Stimulated activated CD8-positive, alpha-beta memory T cell treated with anti-CD3 and anti-CD28 coated beads, Interleukin-12 subunit alpha, Interleukin-12 subunit beta, amount 100 ng/mL, for 4 hours (primary cell): ENCODE measurements at places on chromosomes 7 and 10.

DNA sequence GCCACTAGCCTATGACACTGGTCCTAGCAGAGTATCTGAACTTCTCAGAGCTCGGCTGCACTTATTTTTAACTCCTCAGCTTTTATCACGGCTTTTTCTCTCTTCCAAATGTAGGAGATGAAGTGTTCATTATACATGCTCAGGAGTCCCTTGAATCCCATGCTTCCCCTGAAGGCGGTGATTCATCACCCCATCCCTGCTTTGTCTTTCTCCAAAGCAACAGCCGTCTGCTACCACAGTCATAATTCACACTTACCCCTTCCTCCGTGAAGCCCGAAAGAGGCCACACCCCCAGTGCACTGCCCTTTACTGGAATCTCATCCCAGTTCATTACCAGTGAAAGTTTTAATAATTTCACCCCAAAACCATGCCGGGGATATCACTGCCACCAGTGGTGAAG is 301.5 kb upstream of the SHH start:
- no peak for DNase-seq

DNA sequence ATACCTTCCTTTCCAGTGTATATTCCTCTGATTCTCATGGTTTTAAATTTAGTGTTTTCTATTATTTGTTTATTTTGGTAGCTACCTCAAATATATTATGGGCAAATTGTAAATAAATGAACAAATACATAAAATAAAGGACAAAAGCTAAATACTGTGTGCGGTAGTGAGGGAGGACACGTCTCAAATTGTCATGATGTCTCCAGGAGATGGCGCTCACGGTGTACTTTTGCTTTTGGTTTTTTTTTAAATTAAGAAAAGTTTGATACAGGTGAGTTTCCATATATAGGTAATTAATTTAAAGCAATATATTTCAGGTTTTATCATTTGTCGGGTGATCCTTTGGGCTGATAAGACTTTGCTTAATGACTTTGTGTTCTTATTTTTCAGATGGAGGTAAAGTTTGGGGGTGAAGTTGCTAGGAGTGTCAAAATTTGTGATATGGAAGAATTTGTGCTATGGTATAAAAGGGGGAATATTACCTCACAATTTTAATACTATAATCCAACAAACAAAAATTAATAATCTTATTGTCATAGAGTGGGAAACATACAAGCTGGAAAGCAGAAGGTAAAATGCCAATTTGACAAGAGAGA is 68.4 kb upstream of the TMEM229A start:
- DNase-seq: no peak

GRCh38 chr10:16011548-16011947 is 151.2 kb upstream of the MINDY3 start:
- DNase-seq: no peak

GRCh38 chr7:47482013-47482875 is 99.7 kb downstream of the TNS3 start:
- DNase-seq: no peak

DNA sequence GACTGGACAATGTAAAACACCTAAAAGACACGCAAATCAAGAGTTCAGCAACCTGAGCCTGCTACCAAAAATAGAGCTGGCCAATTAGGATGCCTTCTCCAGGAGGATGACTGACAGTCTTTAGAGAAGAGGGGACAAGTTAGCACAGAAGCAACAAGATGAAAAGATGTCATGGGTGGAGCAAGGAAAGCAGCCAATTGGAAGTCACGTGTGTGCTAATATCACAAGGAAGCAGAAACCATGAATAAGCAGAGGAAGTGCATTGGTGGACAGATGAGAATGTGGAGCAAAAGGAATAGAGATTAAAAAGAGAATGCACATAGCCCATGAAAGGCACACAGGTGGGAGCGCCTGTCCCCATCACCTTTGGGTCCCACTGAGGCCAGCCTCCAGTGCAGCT is 148.1 kb downstream of the SLC25A13 start:
- no peak for DNase-seq

DNA sequence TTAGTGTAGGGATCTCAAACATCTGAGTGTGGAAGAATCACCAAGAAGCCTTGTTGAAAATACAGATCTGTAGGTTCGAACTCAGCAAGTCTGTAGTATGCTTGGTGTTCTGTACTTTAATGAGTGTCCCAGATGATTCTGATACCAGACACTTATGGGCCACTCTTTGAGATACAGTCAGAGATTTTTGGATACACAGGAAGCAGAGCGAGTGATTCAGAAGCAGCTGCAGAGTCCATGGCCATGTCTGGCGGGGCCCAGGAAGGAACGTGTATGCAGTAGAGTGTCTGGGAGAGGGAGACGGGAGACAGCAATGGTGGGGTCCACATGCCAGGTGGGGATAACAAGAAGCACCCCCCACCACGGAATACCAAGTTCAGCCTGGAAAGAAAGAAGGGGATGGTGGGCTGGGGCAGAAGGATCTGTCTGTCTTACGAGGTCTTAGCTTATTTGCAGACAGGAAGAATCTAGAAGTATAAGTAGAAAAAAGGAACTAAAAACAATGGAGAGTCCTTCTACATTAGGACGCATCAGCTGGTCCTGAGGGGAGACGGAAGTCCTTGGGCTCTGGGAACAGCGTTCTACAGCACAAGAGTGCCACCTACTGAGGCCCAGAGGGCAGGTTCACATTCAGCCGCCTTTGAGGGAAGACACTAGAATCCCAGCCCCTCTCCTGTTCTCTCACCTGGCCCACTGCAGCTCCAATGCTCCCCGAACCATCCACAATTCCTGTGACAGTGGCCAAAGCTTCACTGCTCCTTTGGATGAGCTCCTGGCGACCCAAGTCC is 55.4 kb downstream of the SLC37A3 start:
- DNase-seq: no peak

DNA sequence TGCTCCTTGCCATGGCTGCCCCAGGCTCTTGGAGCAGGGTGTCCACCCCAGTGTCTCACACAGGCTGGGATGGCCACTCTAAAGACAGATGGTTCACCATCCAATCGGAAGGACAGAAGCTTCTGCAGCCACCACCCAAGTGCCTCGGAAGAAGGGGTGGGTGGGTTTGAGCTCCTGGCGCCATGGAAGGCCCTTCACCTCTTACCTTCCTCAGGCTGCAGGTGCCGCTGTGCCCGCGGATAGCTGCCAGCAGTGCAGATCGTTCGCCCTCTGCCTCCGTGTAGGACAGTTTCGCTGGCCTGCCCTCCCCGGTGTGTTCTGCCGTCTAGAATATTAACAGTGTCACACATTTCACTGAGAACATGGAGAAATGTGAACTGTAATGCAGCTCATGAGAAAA is 243.6 kb upstream of the GRB10 start:
- no peak for DNase-seq

DNA sequence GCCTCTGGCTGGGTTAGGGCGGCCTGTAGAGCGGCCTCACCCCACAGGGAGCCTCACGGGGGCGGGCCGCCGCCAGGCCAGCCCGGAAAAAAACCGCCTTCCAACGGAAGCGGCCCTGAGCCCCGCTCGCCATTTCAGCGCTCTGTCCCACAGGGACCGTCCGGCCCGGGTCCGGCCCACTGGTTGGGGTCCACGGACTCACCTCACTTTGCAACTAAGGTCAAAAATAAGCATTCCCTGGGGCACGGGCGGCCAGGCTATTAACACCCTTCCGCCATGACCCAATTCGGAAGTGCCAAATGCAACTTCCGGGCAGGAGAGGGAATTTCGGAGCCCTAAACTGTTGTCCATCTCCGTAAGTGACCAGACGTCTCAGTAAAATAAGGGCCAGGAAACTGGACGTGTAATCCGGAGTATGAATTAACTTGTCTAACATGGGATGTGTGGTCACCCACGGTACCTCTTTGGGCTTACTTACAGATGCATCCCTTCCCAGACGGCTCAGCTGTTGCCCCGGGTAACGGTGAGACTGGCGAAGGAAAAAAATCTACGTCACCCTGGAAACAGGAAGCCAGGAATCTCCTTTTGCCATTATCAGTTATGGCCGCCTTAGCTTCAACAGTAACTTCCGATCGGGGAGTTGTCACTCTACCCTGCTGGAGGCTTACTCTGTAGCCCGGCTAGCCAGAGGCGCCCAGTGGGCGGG is at the start of gene BBIP1:
TSS of gene BBIP1 (minus strand) at position 538 of the 706 bp plus-strand sequence. CDS start 1,023 bp downstream, outside the sequence.
- peak; percentile 95 for DNase-seq

- no peak for DNase-seq
Observed at GRCh38 chr10:43203448-43204041, 63.3 kb downstream of the RASGEF1A start.

GRCh38 chr7:156419782-156420181 is 220.8 kb upstream of the RNF32 start:
- no peak for DNase-seq

GRCh38 chr10:50551894-50552293 is 71.9 kb downstream of the SGMS1 start:
- no peak for DNase-seq

DNA sequence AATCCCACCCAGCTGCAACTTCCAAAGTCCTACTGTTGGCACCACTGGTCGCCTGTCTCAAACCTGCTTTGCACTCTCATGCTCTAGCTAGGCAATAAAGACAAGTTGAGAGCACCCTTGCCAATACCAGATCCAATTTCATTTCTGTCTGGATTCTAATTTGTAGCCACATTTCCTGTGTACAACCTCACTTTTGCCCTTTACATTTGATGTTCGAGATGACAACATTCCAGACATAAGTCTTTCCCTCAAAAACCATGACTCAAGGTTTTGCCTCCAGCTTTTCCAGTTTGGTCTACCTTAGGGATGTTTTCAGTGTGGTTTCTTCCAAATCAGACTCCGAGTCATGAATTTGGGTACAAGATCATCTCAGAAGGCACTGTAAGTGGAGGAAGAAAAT is 309.0 kb downstream of the GPAM start:
- DNase-seq: no peak

GRCh38 chr7:99265848-99266480 is 6.7 kb upstream of the MYH16 start:
- DNase-seq: no peak

DNA sequence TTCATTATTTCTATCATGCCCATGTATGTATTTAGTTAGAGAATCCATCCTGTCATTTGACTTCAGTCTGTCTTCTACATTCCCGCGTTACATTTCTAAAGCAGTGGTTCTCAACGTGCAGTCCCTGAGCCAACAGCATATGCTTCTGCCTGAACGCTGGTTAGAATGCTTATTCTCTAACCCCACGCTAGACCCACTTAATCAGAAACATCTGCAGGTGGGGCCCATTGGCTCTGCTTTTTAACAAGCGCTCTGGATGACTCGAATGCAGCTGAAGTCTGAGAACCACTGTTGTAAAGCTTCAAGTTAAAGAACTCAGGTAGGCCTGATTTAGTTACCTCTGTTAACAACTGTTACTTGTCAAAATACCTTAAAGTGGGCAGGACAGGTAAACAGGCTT is 38.2 kb downstream of the NEUROD6 start:
- DNase-seq: no peak

- DNase-seq: no peak
Observed at GRCh38 chr7:136874393-136875032, 6.1 kb downstream of the CHRM2 start.

- DNase-seq: no peak
Observed at GRCh38 chr10:3192856-3193635, 20.5 kb upstream of the PITRM1 start.

DNA sequence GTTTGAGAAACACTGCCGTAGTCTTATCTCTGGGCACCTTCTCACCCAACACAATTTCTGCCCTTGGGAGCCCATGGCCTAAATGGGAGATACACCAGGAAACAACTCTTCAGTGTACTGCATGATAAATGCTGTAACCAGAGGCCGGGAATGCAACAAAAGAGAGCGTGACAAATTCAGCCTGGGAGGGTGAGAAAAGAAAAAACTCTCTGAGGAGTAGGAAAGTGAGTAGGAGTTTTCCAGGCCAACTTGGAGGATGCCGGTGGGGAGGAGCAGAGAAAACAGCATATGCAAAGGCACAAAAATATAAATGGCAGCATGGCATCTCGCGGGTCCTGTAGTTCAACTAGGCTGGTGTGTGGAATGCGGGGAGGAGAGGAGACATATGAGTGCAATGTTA is 624.5 kb downstream of the PARD3 start:
- no peak for DNase-seq

GRCh38 chr10:6136215-6137201 is 47.7 kb downstream of the RBM17 start:
- DNase-seq: no peak

GRCh38 chr10:80485076-80485945 is 31.2 kb downstream of the TSPAN14 start:
- DNase-seq: no peak

- DNase-seq: no peak
Observed at GRCh38 chr10:8897769-8898168, 843.3 kb downstream of the GATA3 start.

GRCh38 chr7:12764458-12764891 is 77.0 kb downstream of the ARL4A start:
- no peak for DNase-seq
